ENCODE measurements at places on chromosomes 4 and X.

DNA sequence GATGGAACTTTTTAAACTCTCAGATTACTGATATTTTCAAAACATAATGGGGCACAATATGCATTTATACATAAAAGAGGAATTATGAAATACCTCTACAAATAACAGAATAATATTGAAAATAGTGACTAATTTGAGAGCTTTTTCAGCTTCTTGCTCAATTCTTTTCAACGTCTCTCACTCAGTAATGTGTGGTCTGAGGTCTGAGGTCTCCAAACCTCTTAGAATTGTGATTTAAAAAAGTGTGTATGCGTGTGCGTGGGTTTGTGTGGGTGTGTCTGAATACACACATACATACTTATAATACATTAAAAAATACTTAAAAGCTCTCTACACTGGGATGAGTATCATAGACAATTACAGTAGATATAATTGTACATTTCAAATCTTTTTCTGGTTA is 7.9 kb downstream of the NDNF start:
- DNase-seq, result no peak

DNA sequence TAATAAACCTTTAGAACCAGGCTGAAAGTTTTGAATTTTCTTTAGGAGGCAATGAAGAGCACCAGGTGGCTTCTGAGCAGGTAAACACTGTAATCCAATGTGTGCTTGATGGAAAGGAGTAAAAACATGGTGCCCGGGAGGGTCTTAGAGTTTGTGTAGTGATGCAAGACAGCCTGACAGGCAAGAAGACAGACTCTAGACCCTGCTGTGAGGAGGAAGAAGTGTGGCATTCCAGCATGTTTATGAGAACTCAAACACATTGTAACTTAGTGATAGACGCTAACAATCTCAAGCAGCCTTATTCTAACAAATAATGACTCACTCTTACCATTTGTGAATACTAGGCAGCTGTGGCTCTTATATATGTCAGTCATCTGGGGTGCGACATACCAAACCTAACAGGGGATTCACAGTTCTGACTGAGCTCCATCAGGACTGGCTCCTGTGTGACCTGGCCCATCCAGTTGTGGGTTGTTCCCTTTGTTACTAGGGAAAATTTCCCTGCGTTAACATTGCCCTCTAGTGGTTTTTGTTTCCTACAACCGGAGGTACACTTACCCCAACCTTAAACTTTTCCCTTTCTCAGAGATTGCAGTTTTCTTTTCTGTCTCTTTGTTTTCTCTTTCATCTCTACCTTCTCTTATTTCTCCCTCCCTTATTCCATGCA is 53.8 kb downstream of the VSIG4 start:
- DNase-seq, result peak; percentile 89

GRCh38 chrX:110915111-110915510 is 119.5 kb upstream of the CHRDL1 start:
- no peak for DNase-seq

DNA sequence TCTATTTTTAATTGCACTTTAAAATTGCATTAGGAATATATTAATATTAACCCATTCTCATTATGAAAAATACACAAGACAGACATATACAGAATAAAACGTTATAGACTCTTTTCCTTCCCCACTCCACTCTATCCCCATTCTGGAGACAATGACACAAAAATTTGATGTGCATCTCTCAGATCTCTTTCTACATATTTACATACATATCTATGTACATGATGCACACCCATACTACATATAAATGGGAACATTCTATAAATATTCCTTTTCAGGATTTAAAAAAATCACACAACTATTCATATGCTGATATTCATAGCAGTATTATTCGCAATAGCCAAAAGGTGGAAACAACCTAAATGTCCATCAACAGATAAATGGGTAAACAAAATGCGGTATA is 2.4 kb upstream of the CXorf66 start:
- no peak for DNase-seq

DNA sequence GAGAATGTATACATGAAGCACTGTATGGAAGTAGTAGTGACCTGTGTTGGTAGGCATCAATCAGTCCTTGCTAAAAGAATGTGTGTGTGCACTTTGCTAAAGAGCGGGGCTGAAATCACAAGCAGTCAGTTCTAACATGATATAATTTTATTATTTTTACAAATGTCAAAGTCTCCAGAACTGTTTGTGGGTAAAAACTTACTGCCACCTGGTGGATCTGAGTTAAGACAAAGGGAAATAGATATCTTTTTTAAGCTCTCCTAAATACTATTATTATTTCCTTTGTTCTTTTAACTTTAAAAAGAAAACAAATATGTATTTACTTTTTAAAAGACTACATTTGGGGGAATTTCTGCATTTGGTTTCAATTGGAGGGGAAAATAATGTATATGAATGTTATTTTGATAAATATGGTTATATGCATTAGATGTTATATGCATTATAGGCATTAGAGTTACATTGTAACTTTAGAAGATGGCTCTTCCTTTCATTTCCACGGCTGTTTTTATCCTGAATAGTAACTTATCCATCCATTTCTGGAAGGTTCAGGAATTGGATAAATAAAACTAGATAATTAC is 7.8 kb upstream of the CLOCK start:
- DNase-seq, result peak; percentile 58

GRCh38 chrX:131235768-131236545 is 53.1 kb downstream of the IGSF1 start:
- DNase-seq, result no peak

- DNase-seq, result no peak
These were observed 94.3 kb downstream of the SH2D1A start for GRCh38 chrX:124440695-124441094.

Measured in CD4-positive, alpha-beta T cell treated with Interleukin-4 for 4 hours (primary cell).